Suppressor macrophage (primary cell): ENCODE measurements at places on chromosomes 11 and 22.
A peak's percentile ranks its signal among the peaks of the same experiment; 100 is the strongest.

DNA sequence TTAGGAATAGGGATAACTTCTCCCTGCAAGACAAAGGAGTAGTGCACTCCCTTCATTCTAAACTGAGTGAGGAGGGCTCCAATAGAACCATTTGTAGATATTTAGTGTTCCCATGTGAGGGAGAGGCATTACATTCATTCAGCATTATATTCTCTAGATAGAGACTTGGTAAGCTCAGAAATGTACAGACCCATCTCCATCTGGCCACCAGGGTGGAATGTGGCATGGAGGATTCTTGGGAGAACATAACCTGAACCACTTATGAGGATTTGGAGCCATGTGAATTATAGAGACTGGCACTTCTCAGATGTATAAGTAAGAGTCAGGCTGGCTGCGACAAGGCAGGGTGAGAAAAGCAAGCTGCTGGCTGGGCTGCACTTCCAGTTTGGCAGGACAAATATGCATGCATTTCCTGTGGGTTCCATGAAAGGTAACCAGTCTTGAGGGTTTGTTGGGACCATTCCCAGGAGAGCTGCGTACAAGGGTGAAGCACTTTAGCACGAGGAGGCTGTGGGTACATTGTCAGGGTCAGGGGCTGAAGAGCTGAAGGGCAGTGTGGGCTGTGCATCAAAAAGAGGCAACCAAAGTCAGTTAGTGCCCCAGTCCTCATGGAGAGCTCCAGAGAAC is 9.2 kb downstream of the RRP8 start:
- no peak for DNase-seq

DNA sequence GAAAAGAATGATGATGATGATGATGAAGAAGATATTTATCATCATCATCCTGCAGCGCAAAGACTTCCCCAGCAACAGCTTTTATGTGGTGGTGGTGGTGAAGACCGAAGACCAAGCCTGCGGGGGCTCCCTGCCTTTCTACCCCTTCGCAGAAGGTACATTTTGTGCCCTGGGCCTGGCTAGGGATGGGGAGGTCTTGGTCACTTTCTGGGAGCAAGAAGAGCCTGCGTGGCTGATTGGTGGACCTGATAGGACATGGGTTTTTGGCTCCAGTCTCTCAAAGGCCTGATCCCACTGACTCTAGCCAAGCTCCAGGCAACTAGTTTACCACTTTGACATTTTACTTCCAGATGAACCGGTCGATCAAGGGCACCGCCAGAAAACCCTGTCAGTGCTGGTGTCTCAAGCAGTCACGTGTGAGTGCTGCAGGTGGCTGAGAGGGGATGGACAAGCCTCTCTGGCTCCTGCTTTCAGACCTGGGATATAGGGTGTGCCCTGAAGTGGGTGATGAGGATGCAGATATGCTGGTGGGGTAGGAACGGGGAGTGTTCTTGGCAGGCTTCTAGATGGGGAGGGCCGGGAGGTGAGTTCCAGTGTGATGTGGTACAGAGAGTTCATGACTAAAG is 5.3 kb downstream of the SIDT2 start:
- no peak for DNase-seq

- DNase-seq: no peak
Measured at GRCh38 chr22:21068681-21069276, 23.0 kb downstream of the LRRC74B start.

DNA sequence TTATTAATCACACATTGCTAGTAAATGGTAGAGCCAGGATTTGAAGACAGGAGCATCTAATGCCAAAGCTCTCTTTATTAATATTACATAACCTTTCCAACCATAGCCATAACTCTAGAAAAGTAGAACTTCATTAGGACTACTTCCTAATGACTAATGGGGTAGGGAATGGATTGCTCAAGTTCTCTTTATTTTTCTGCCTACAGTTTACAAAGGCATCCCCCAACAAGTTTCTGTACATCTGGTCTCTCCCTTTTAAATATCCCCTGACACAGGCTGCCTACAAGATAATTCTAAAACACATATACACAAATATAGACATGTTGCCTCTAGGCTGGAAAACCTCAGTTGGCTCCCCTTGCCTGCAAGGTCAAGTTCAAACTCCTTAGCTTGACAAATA is 534.9 kb downstream of the SOX6 start:
- no peak for DNase-seq

GRCh38 chr11:122336706-122337105 is 220.7 kb upstream of the BLID start:
- no peak for DNase-seq

DNA sequence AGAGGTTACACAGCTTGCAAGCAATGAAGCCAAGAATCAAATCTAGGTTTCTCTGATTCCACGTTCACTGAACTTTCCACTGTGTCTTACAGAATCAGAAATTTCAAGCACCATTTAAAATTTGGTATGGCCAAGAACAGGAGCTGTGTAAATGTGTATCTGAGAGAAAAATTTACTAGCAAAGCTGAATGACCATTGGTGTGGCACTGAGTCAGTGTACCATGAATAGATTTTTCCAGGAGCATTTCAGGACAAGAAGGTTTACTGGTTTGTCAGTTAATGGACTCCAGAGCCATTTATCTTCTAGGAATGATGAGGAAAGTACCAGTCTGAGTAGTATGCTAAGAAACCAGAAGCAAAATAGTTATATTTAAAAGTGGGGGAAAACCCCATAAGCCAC is 269.4 kb upstream of the FAT3 start:
- DNase-seq: no peak

DNA sequence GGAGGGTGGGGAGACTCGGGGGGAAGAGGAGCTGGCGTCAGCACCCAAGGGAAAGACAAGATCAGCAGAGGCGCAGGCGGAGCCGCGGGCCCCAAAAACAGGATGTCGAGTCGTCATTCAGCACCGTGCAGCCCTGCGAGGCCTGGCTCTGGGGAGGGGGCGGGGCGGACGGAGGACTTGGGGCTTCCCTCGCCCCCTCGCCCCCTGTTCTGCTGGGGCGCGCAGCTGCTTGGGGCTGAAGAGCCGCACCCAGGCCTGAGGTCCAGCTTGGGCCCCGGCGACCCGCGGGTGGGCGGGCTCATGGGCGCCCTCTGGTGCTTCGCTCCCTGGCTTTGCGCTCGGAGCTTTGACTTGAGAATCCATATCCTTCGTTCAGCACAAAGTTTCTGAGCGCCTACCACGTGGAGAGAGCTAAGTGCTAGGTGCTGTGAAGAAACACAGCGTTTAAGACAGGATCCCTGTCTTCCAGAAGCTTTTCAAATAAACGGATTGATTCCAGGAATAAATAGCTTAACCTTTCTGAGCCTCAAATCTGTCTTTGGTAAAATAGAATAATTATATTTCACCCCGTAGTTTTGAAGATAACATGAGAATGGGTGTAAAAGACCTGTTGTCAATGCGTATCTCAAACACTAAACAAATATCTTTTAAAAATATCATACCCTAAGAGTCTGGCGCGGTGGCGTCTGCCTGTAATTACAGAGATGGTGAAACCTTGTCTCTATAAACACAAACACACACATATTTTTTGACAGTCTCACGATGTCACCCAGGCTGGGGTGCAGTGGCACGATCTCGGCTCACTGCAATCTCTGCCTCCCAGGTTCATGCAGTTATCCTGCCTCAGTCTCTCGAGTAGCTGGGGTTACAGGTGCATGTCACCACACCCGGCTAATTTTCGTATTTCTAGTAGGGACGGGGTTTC is 929 bp upstream of the RHOG start:
- peak; percentile 95 for DNase-seq

GRCh38 chr22:26431261-26431995 is 2.4 kb downstream of the ASPHD2 start:
- DNase-seq: peak; percentile 16

- DNase-seq: no peak
Measured at GRCh38 chr11:31199378-31199777, 170.2 kb downstream of the DCDC1 start.

- DNase-seq: no peak
Measured at GRCh38 chr11:44515048-44515447, 50.4 kb upstream of the CD82 start.

- DNase-seq: peak; percentile 24
Measured at GRCh38 chr22:48297296-48297695, 1530.4 kb downstream of the BRD1 start.

GRCh38 chr22:22706253-22706915 is 62.0 kb downstream of the GGTLC2 start:
- DNase-seq: peak; percentile 66

DNA sequence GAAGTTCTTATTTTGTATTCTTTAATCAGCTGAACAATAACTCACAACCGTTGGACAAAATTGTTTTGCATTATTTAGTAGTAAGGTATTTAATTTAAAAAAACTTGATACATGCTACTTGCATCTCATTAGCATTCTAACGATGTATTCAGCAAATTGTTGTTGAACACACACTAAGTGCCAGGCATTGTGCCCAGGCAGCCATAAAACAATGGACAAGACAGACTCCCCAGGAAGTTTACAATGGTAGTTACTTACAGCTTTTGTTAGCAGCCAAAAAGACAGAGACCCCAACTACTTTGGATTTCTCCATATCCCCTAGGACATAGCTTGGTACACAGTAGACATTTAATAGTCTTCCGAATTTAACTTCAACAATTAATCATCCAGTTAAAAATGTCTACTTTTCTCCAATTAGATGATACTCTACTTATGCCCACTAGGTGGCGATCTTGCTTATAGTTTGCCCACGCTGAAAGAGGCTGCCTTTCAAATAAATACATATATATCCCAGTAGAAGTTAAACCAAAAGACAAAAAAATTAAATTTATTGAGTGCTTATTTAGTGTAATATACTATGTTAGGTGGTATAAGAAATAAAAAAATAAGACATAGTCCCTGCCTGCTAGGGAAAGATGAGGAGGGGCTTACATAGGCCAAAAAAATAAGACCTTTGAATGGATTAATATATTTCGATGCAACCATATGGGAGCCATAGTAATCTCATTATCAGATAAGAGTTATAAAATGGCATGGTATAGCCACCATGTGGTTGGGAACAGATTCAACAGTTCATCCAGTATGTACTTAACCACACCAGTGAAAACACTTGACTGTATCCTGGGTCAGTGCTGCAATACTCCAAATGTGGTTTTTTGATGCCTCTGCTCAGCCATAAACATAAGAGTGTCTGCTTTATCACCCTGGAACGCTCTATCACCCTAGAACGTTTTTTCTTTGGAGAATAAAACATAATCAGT is 2.0 kb upstream of the FJX1 start:
- DNase-seq: peak; percentile 72

GRCh38 chr11:47541070-47541469 is 11.9 kb downstream of the CELF1 start:
- DNase-seq: no peak

DNA sequence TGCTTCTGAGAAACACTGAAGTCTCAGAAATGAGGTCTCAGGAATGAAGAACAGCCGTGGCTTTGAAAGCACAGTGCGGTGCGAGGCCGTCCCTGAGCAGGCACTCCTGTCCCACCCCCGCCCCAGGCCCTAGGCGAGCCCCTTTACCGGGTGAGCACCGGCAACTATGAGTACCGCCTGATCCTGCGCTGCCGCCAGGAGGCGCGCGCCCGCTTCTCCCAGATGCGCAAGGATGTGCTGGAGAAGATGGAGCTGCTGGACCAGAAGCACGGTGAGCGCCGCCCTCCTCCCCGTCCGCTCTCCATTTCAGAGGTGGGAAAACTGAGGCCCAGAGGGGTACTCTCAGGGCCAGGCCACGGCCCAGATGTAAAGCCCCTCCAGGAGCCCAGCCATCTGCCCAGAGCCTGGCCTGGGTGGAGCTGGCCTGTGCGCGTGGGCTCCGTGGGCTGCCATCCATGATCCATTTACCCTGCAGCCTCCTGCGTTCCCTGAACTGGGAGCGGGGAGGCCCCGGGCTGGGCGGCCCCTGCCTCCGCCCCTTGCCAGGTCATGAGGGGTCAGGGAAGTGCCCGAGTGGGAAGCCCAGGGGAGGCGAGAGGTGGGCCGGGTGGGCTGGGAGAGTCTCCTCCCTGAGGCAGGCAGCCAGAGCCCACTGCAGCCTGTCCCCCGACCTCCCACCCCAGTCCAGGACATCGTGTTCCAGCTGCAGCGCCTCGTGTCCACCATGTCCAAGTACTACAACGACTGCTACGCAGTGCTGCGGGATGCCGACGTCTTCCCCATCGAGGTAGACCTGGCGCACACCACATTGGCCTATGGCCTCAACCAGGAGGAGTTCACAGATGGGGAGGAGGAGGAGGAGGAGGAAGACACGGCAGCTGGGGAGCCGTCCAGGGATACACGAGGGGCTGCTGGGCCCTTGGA is 9.5 kb downstream of the SLC16A8 start:
- DNase-seq: no peak

GRCh38 chr22:39177791-39178190 is 25.3 kb upstream of the CBX7 start:
- DNase-seq: no peak

DNA sequence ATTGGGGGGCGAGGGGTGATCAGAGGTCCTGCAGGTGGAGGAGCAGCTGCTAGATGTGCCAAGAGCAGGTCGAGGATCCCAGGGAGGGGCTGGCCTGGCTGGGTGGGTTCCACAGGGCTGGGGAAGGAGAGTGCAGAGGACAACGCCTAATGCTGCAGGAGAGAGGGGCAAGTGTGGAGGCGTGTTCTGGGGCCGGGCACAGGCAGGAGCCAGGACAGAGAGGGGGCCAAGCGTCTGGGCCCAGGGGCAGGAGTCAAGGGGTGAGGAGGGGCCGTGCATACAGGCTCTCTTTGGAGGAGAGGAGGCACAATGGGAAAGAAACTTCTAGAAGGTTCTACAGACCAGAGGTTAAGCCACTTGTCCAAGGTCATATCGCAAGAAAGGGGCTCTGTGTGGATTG is 26.7 kb upstream of the FGF19 start:
- no peak for DNase-seq

DNA sequence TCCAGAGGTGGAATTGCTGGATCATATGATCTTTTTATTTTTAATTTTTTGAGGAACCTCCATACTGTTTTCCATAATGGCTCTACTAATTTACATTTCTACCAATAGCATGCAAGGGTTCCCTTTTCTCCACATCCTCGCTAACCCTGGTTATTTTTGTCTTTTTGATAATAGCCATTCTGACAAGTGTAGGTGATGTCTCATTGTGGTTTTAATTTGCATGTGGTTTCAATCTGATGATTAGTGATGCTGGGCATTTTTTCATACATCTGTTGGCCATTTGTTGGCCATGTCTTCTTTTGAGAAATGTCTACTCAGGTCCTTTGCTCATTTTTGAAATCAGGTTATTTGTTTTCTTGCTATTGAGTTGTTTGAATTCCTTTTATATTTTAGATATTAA is 15.4 kb upstream of the OR4D5 start:
- DNase-seq: no peak

GRCh38 chr11:34792814-34793258 is 123.3 kb downstream of the APIP start:
- DNase-seq: no peak

GRCh38 chr22:35043934-35044319 is 22.0 kb upstream of the ISX start:
- DNase-seq: no peak

DNA sequence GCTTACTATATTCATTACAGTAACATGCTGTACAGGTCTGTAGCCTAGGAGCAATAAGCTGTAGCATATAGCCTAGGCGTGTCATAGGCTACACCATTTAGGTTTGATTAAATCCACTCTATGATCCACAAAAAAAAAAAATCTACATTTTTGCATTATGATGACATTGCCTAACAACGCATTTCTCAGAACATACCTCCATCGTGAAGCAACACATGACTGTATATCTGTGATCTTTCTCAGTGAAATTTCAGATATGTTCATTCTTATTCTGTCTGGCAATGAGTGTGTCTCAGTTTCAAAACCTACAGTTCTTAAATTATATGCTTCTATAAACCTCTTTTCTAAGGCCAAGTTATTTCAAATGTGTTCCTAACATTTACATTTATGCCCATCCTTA is 140.3 kb downstream of the CADM1 start:
- DNase-seq: no peak

- DNase-seq: no peak
Measured at GRCh38 chr22:38230916-38231315, 29.1 kb downstream of the MAFF start.
